ENCODE measurements at places on chromosomes 1 and 21.

DNA sequence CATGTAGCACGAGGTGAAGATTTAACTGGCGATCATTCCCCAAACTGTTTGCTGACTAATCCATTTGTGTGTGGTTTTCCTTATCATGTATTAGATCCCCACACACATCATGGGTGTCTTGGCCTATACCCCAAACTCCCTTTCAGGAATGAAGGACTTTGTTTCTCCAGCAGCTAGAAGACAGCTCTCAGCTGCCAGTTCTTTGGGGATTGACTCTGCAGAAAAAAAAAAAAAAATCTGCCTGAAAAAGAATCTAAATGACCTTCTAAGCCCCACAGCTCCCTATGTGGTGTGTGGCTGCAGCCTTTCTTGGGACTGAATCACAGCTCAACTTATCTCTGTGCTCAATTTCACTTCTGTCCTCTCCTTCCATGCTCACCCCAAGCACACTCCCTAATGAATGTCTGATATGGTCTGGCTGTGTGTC is 256.3 kb upstream of the DUSP10 start:
- DNase-seq: peak; percentile 27

DNA sequence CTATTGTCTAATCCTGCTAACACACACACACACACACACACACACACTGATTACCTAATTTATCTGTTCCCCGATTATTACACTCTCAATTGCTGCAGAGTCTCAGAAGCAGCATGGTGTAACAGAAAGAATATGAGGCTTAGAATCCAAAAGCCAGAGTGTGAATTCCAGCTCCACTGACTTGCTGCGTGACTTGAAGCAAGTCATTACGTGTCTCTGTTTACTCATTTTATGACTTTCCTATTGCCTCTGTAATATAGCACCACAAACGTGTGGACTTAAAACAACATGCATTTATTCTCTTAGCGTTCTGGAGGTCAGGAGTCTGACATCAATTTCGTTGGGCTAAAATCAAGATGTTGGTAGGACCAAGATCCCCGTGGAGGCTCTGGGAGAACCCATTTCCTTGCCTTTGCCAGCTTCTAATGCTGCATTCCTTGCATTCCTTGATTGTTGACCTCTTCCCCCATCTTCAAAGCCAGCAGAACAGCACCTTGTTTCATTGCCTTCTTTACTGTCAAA is 55.9 kb upstream of the ATP5PO start:
- DNase-seq: peak; percentile 82

GRCh38 chr1:94798462-94798861 is 21.7 kb upstream of the SLC44A3 start:
- no peak for DNase-seq

- no peak for DNase-seq
Measured at GRCh38 chr1:49651136-49651535, 372.6 kb downstream of the AGBL4 start.

- no peak for DNase-seq
Measured at GRCh38 chr1:199308349-199308846, 669.6 kb downstream of the PTPRC start.

DNA sequence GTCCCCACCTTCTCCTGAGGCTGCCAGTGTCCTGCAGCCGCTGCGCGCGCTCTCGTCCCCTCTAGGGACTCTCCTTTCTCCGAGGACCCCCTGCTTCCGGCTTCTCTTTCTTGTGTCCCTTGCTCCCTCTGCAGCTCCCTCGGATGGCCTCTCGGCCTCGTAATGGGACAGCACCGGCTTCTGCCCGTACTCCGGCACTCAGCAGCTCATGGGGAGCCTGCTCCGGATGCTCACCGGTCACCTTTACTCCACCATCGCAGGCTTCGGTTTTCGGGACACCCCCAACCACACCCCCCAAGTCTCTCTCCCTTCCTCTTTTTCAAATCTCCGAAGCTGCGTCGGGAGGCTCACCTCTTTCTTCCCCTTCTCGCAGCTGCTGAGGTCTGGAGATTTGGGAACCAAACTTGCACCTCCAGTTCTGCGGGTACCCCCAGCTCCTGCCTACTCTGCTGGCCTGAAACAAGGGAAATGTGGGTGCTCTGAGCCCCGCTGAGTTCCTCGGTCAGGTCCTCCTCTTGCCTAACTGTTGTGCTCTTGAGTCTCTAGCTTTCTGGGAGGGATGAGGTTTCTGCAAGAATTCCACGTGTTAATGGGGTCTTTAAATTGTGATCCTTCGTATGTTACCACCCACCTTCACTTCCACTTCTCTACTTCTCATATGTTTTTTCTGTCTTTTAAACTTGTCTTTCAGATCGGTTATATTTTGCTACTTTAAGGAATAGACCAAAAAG is 930 bp downstream of the CDC14A start:
- DNase-seq: peak; percentile 34

- no peak for DNase-seq
Measured at GRCh38 chr21:42544544-42544943, 30.9 kb downstream of the SLC37A1 start.

Measured in fibroblast of skin of back (primary cell).